PC-3 (cell line): ENCODE measurements at places on chromosomes 1 and 21. TPM values are rescaled to one million over a fixed set of nuclear protein-coding genes. Genes with fewer than 3 reads are reported as not detected.
A peak's percentile ranks its signal among the peaks of the same experiment; 100 is the strongest.

Gene BEND5
- 1.9 and 3.1 TPM in 2 replicates for total RNA-seq

Gene HOOK1
- total RNA-seq = 5.0 TPM in 2 replicates

Gene EPHA8
- total RNA-seq = 0.07 TPM in 1 of 2 replicates, not detected in the other

Gene SLC2A5
- total RNA-seq = not detected in 2 replicates

- no peak overlapping the region for H3K27ac ChIP-seq
- DNase-seq = no peak
- H3K4me1 ChIP-seq = no peaks in the 10 kb centered on the region
- H3K27me3 ChIP-seq = peaks cover 31% of the 10 kb centered on the region; the same call in 1 of the 2 replicates
- no peak overlapping the region for H3K4me3 ChIP-seq
These were observed 111.8 kb upstream of the RUNX3 start for GRCh38 chr1:25041916-25042315.

DNA sequence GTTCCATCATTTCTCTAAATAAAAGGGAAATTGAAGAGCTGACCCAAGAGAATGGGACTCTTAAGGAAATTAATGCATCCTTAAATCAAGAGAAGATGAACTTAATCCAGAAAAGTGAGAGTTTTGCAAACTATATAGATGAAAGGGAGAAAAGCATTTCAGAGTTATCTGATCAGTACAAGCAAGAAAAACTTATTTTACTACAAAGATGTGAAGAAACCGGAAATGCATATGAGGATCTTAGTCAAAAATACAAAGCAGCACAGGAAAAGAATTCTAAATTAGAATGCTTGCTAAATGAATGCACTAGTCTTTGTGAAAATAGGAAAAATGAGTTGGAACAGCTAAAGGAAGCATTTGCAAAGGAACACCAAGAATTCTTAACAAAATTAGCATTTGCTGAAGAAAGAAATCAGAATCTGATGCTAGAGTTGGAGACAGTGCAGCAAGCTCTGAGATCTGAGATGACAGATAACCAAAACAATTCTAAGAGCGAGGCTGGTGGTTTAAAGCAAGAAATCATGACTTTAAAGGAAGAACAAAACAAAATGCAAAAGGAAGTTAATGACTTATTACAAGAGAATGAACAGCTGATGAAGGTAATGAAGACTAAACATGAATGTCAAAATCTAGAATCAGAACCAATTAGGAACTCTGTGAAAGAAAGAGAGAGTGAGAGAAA, 38.4 kb downstream of the CENPF start:
- H3K27me3 ChIP-seq = no peaks in the 10 kb centered on the region
- H3K4me1 ChIP-seq = peaks cover 18% of the 10 kb centered on the region
- H3K4me3 ChIP-seq = no peak overlapping the region
- H3K36me3 ChIP-seq = peaks cover 90% of the 10 kb centered on the region
- DNase-seq = no peak

- no peak within 1 kb of the TSS for H3K4me3 ChIP-seq
- no peaks in the 10 kb centered on the region for H3K27me3 ChIP-seq
- H3K36me3 ChIP-seq = no peaks in the 10 kb centered on the region; the same call in 1 of the 2 replicates
- H3K4me1 ChIP-seq = no peaks in the 10 kb centered on the region
- H3K27ac ChIP-seq = no peak within 1 kb of the TSS
These were observed at the start of gene C1QTNF12 for GRCh38 chr1:1246577-1247340. Gene C1QTNF12 (minus strand): TSS chr1:1246722. CDS start chr1:1246690, 32 bp downstream.

- H3K27ac ChIP-seq = peak overlapping the region; percentile 98
- H3K36me3 ChIP-seq = no peaks in the 10 kb centered on the region
- no peaks in the 10 kb centered on the region for H3K27me3 ChIP-seq
- H3K4me1 ChIP-seq = peaks cover 45% of the 10 kb centered on the region
- H3K4me3 ChIP-seq = peak overlapping the region; percentile 92
These were observed 676 bp upstream of the CTTNBP2NL start for GRCh38 chr1:112395256-112395820.

GRCh38 chr21:28239340-28239739, 753.3 kb downstream of the LTN1 start:
- H3K27me3 ChIP-seq = no peaks in the 10 kb centered on the region
- H3K27ac ChIP-seq = no peak overlapping the region
- H3K36me3 ChIP-seq = no peaks in the 10 kb centered on the region
- DNase-seq = no peak

DNA sequence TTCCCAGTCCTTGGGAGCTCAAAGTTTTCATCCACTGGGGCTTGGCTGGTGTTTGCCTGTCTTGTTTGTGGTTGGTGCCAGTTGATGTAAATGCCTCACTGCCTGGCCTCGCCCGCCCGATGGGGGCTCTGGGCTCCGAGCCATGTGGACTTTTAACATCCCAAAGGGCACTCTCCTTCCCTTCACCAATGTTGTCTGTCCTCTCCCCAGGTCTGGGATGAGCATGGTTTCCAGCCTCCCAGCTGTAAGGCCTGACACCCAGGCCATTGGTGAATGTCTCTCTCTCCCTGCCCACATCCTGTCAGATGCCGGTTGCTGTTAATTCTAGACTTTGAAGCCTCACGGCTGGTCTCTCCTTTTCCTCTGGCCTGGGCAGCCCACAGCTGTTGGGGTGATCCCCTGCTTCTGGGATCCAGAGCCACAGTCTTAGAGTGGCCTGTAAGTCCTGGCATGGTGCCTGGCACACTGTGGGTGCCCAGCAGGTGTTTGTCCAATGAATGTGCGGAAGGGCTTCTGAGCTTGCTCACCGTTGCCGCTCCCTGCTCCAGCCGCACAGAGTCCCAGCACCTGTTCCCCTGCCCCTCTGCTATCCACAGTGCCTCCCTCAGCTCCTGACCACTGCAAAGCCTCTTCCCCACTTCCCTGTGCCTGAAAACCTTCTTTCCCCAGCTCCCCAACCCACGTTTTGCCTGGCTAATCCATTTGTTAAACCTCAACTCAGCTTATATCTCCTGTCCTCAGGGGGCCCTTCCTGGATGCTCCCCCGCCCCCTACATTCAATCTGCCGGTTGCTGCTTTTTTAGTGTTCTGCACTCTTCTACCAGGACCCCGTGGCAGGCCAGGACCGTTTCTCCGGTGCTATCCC, 3.3 kb upstream of the C1orf174 start:
- H3K27me3 ChIP-seq = no peaks in the 10 kb centered on the region
- H3K4me1 ChIP-seq = peaks cover 10% of the 10 kb centered on the region
- H3K36me3 ChIP-seq = no peaks in the 10 kb centered on the region
- no peak for DNase-seq
- no peak overlapping the region for H3K4me3 ChIP-seq

- DNase-seq = no peak
- H3K27me3 ChIP-seq = no peaks in the 10 kb centered on the region
- no peaks in the 10 kb centered on the region for H3K36me3 ChIP-seq
- H3K4me3 ChIP-seq = no peak overlapping the region
These were observed 38.4 kb downstream of the NOS1AP start for GRCh38 chr1:162107911-162108310.
